ENCODE measurements at places on chromosomes 12 and 14. TPM values are rescaled to one million over a fixed set of nuclear protein-coding genes. Genes with fewer than 3 reads are reported as not detected.

STK38L gene
- total RNA-seq: 19.7 TPM

TAS2R20 gene
- total RNA-seq: 7.4 TPM

APAF1 gene
- 42.0 TPM for total RNA-seq

ART4 gene
- total RNA-seq: 0.25 TPM

IQSEC3 gene
- 6.6 TPM for total RNA-seq
